ENCODE measurements at places on chromosomes 7 and 10.

- no peak for DNase-seq
These were observed 111.8 kb upstream of the ZNF438 start for GRCh38 chr10:31143331-31143935.

GRCh38 chr10:603745-604144 is 85.7 kb downstream of the DIP2C start:
- no peak for DNase-seq

- no peak for DNase-seq
These were observed 1.2 kb upstream of the LSM8 start for GRCh38 chr7:118182593-118183427.

DNA sequence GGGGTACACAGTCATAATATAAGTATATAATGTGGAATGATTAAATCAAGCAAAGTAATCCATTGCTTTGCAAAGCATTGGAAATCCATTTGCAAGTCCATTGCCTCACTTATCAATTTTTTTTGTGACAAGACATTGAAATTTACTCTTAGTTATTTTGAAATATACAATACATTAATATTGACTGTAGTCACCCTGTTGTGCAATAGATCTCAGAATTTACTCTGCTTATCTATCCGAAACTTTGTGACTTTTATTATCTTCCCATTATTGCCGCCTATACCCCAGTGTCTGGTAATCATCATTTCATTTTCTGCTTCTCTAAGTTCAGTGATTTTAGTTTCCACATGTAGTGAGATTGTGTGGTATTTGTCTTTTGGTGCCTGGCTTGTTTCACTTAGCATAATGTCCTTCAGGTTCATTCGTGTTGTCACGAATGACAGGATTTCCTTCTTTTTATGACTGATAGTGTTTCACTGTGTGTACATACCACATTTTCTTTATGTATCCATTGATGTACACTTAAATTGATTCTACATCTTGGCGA is 5.8 kb downstream of the MALRD1 start:
- DNase-seq = no peak

DNA sequence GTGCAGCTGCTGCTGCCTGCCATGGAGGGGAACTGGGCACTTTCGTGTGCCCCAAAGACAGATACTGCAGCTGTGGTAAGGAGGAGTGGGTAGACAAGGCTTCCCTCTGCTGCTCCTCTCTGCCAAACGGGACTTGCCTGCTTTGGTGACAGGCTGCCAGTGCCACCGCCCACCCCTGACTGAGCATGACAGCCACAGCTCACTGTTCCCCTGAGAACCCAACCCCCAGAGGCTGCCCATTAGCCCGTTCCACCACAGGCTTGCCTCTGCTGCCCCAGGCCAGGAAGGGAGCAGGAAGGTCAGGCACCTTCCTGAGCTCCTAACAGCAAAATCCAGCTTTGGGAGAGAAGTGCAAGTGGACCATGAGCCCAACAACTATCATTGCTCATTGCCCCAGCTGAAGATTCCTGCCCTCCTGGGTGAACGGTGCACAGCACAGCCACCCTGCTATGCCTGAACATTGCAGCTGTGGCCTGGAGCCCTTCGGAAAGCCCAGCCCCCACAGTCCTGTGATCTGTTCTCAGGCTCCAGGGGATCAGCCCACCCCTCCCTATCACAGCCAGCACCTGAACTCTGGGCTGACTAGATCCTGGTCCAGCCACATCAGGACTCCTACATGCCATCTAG is 58.7 kb upstream of the ANTXRL start:
- DNase-seq = no peak

DNA sequence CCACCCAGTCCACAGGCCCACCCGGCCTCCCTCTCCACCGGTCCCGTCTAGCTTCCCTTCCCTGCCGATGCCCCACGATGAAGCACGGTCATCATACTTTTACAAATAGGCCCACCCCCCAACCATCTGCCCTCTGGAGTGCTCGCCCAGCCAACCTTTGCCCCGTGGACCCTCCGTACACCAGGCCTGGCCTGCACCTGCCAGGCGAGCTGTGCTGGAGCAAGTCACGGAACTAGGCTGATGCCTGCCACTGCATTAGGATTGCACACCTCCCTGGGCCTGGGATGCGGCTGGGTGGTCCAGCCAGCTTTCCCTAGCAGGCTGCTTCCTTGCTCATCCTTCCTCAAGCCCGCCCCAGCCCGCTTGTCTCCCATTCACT is 44.7 kb downstream of the PPIF start:
- no peak for DNase-seq

- no peak for DNase-seq
These were observed 142.6 kb downstream of the CREB5 start for GRCh38 chr7:28554802-28555471.

DNA sequence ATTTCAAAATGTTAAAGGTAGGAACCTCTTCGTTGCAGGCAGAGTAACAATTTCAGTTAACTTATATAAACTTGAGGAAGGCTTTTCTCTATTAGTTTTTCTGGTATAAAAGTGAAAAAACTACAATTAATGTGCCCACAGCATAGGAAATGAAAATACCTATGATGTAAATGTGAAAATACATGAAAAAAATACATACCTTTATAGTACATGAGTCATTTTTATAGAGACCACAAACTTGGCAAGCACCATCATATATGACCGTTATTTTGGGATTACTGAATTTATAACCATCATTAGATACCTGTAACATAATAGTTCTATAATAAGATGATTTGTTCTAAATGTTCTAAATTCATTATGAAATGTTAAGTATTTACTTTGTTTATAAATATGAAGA is 42.7 kb downstream of the VWDE start:
- no peak for DNase-seq

- no peak for DNase-seq
These were observed 1.4 kb downstream of the WNT16 start for GRCh38 chr7:121330053-121330833.

DNA sequence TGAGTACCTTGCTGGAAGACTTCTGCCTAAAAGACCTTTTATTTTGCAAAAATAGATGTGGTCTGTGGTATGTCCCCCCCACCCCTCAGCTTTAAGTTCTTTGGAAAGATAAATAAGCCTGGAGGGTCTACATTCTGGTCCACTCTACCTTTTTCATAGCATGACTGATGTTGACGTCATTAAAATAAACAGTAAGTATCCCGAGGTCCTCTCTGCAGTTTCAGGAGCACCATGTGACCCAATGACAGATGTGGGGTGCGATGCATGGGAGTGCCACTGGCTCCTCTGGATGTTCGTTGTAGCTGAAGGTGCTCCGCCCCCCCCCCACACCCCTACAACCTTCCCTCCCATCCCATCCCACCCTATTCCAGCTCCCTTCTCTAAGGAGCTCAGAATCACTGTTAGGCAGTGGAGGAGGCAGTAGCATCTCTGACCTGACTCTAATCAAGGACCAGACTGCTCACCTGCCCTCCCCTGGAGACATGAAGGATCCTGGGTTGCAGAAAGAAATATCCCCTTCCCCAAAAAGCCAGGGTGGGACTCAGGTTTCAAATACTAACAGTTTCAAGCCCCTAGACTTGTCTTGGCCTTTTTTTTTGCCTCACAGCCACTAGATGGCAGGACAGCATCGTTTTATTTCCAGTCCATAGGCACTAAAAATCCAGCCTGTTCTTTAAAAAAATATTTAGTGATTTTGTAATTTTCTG is 25.1 kb downstream of the CASP7 start:
- DNase-seq = peak; percentile 38

- peak; percentile 21 for DNase-seq
These were observed 34.0 kb downstream of the BRI3 start for GRCh38 chr7:98315318-98315993.

DNA sequence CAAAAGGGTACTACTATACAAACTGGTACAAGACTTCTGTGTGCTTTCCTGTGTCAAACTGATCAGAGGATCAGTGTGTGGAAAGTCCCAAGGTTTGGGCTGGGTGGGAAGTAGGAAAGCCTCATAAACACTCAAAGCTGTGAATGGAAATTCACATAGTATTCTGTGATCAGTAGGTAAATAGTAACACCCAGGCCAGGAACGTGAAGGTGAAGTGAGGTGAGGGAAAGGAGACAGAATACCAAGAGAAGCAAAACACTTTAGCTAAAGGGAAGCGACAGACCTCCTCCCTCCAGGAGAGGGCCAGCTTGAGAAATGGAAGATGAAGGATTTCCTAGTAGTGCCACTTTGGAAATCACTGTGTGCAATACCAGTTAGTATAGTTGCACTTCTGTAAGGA is 451.9 kb downstream of the KCNMA1 start:
- DNase-seq = no peak

DNA sequence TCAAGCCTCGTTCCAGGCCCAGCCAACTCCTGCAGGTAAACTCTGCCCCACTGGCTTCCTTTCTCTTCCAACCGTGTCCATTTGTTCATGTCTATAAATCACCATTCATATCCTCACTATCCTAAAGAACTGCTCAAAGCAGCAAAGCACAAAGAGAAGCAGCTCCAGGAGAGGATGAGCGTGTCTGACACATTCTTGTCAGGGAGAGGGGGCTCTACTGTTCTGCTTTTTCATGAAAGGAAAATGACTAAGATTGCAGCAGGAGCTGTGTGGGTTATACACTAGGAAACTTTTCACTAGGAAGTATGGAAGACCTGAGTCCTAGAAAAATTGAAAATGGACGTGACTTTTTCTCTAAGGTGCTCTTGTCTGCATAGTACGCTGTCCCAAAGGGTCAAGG is 16.7 kb downstream of the AGFG2 start:
- no peak for DNase-seq

DNA sequence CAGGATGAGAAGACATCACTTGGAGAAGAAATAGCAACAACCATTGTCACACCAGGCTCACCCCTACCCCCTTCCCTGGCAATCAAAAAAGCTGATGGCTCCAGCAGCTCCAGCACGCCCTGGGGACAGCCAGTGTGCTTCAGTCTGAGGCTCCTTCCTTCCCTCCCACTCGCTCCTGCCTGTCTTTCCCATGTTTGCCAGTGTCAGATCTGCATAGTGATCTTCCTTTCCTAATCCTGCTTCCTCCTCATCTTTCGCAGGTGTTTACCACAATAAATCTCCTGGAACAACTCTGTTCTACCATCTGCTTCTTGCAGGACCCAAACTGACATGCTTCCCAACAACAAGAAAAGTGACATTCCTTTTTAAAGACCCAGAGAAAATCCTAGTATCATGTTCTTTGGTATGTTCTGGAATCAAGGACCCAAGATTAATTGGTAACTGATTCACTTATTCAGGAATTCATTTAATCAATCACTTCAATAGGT is 57.1 kb downstream of the STEAP1B start:
- DNase-seq = no peak

- no peak for DNase-seq
These were observed 143.2 kb downstream of the TCERG1L start for GRCh38 chr10:131168238-131168875.

DNA sequence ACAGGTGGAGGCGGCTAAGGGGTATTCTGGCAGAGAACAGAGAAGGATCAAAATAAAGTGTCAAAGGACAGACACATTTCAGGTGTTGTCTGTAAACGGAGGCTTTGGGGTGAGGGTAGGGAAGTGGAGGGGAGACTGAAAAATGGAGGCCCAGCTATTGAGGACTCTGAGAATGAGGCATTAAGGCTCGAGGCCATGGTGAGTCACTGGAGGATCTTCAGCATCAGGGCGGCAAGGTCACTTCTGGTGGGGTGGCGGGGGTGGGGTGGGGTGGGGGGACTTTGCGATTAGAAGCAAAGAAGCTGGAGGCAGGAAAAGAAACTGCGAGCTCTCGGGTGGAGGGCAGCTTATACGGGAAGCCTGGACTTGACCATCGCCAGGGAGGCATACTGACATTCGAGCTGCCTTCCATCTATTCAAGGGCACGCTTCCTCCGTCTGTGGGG is 58.4 kb upstream of the PCGF5 start:
- DNase-seq = peak; percentile 8

GRCh38 chr7:99004781-99005500 is 126.6 kb downstream of the TRRAP start:
- no peak for DNase-seq

DNA sequence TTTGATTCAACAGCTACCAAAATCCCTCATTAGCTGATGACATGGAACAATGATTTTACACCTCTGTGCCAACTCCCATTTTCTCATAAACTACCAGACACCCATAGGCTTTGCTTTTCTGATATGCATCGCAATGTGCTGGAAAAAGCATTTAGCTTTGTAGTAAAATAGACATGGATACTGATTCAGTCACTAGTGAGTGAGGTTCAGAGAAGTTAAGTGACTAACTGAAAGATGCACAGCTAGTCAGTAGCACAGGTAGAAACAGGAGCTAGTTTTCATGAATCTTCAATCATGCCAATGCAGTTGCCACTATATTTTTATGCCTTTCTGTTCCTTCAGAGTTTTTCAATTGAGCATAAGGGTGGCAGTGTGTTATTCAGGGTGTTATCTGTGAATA is 38.7 kb downstream of the PRKG1 start:
- DNase-seq = no peak

DNA sequence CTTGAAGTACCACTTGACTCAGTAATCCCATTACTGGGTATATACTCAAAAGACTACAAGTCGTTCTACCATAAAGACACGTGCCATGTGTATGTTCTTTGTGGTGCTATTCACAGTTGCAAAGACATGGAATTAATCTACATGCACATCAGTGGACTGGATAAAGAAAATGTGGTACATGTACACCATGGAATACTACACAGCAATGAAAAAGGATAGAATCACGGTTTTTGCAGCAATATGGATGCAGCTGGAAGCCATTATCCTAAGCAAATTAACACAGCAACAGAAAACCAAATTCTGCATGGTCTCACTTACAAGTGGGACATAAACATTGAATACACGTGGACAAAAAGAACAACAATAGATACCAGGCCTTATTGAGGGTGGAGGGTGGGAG is 583.4 kb upstream of the CELF2 start:
- DNase-seq = no peak

DNA sequence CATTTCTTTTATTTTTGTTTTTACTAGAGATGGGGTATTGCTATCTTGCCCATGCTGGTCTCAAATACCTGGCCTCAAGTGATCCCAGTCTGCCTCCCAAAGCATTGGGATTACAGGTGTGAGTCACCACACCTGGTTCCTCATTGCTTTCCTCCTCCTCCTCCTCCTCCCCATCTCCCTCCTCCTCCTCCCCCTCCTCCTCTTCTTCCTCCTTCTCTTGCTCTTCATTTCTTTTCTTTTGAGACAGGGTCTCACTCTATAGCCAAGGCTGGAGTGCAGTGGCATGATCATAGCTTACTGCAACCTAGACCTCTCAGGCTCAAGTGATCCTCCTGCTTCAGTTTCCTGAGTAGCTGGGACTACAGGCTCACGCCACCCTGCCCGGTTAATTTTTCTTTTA is 22.2 kb downstream of the LRRC20 start:
- DNase-seq = no peak

GRCh38 chr7:93949423-93949822 is 27.9 kb downstream of the GNG11 start:
- no peak for DNase-seq

- no peak for DNase-seq
These were observed 418.1 kb downstream of the GFRA1 start for GRCh38 chr10:115854740-115855435.

- DNase-seq = no peak
These were observed 4.1 kb downstream of the MARVELD1 start for GRCh38 chr10:97717627-97718026.

- no peak for DNase-seq
These were observed 1000.9 kb downstream of the LRMDA start for GRCh38 chr10:76432016-76433012.
